ENCODE measurements at places on chromosomes 2 and 18.

- DNase-seq, result no peak
Measured at GRCh38 chr2:169765523-169765922, 31.9 kb downstream of the KLHL23 start.

GRCh38 chr2:23418461-23418911 lies 33.5 kb downstream of the KLHL29 start:
- DNase-seq, result no peak

DNA sequence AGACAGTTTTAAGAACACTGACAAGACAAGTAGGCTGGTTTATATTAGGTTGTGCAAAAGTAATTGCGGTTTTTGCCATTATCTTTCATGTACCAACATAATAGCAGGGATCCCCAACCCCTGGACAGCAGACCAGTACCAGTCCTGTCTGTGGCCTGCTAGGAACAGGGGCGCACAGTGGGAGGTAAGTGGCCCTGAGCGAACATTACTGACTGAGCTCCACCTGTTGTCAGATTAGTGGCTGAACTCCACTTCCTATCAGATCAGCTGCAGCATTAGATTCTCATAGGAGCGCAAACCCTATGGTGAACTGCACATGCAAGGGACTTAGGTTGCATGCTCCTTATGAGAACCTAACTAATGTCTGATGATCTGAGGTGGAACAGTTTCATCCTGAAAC lies 921.9 kb downstream of the CCDC85A start:
- no peak for DNase-seq

- DNase-seq, result peak; percentile 21
Measured at GRCh38 chr2:235066895-235067294, 115.1 kb downstream of the SH3BP4 start.

DNA sequence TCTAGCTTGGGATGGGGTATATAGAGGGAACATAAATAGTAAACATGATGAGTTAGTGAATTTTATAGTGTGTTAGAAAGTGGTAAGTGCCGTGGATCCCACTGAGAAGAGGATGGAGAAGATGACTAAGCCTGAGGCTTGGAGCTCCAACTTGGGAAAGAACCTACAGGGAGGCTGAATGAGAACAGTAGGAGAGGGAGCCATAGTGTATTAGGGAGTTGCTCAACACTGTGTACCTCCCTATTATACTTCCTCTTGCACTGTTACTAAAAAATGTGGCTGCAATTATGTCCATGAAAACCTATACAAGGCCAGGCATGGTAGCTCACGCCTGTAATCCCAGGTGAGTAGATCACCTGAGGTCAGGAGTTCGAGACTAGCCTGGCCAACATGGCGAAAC lies 2.9 kb upstream of the SLC19A3 start:
- no peak for DNase-seq

GRCh38 chr2:96547203-96547641 lies 10.7 kb downstream of the ARID5A start:
- DNase-seq, result no peak

Measured in NCI-H446 treated with DMSO at 0.1 percent for 48 hours (cell line).